ENCODE measurements at places on chromosomes 12 and 14.

- DNase-seq = no peak
Measured at GRCh38 chr12:51229116-51229809, 9.4 kb upstream of the DAZAP2 start.

DNA sequence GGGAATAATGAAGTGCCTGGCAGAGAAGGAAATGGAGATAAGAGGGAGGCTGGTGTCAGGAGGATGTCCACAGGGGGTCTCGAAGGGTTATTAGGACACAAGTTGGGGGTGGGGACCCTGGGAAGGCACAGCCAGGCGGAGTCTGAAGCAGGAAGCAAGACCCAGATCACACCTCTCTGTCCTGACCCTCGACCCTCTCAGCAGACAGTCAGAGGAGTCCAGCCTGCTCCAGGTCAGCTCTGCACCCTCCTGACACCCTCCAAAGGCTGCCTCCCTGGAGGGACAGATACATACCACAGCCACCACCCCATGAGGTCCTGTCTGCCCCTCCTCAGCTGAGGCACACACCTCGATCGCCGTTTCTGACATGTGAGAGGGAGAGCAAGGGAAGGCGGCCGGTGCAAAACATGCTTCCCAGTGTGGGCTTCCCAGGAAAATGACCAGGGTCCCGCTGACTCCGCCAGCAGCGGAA lies 9.0 kb downstream of the BCL11B start:
- no peak for DNase-seq

DNA sequence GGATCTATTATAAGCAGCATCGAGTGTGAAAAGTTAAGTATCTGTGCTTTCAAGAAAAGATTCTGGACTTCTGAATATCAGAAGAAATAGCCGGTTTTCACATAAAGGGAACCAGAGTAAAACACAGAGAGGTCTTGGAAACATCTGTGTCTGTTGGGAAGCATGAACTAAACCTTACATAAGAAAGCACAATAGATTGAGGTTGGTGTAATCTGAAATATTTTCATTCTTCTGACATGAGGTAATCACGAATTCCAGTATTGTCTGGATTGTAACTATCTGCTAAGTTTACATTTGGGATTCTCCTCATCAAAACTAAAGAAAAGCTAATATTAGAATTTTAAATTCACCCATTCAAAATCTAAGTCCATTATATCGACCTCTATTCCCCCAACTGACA lies 161.3 kb downstream of the CPNE8 start:
- DNase-seq = no peak

DNA sequence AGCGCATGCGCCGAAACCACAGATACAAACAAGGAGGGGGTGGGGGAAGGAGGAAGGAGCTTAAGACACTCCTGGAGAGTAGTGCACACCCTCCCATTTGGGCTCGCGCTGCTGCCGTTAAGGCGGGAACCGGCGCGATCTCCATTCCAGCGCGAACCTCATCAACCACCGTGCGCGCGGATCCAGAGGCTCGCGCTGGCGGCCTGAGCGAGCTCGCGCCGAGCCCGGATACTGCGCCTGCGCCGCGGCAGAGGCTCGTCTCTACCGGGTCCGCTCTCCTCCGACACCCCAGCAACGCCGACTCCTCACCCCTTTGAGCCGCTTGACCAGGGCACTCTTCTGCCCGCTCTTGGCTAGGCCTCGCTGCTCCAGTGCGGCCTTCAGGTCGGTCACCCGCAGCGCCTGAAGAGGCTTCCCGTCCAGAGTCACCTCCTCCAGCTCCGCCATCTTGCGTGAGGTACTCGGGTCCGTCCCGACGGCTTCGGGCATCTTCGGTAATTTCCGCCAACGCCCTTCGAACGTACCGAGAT lies at the start of gene ACIN1:
Gene ACIN1 (minus strand): TSS at position 471 of the 530 bp plus-strand sequence. CDS start 24 bp downstream, at position 447.
- peak; percentile 63 for DNase-seq

- DNase-seq = no peak
Measured at GRCh38 chr14:103343164-103343879, 9.3 kb downstream of the EIF5 start.

- DNase-seq = no peak
Measured at GRCh38 chr12:50195832-50196231, 28.7 kb upstream of the CERS5 start.

All from stimulated activated CD8-positive, alpha-beta memory T cell treated with anti-CD3 and anti-CD28 coated beads, Interleukin-4, amount 100 ng/mL, for 24 hours (primary cell).